CD4-positive, alpha-beta T cell (primary cell): ENCODE measurements at places on chromosomes 12 and 14. TPM values are rescaled to one million over a fixed set of nuclear protein-coding genes. Genes with fewer than 3 reads are reported as not detected.

DNA sequence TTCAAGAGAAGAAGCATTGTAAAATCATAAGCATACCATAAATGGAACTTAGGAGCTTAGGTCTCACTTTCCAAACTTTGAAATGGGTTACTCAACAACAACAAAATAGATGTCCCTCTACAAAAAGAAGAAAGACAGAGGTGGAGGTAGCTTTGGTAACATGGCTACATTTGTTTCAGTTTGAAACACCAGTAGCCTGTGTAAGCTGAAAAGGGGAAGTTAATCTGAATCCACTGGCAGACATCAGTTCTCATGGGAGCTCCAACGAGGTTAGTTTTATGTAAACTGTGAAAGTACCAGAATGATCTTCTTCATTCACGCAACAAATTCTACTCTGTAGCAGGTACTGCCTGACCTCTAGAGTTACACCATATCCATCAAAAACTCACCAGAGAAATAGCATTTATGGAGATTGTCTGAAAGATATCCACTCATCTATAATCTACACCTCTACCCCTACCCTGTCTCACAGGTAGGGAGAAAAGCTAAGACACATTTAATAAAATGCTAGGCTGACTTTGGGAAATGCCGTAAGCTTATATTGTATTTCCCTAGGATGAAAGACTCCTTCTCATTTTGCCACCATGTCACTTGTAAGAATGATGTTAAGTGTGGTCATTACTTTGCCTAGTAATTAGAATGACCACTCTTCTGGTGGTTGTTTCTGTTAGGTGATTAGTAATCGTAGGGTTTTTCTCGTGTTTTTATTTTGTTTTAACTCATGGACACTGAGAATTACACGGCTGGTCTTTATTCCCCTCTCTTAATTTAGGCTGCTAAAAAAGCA, 224.1 kb downstream of the ASCL1 start:
- DNase-seq, result no peak

DNA sequence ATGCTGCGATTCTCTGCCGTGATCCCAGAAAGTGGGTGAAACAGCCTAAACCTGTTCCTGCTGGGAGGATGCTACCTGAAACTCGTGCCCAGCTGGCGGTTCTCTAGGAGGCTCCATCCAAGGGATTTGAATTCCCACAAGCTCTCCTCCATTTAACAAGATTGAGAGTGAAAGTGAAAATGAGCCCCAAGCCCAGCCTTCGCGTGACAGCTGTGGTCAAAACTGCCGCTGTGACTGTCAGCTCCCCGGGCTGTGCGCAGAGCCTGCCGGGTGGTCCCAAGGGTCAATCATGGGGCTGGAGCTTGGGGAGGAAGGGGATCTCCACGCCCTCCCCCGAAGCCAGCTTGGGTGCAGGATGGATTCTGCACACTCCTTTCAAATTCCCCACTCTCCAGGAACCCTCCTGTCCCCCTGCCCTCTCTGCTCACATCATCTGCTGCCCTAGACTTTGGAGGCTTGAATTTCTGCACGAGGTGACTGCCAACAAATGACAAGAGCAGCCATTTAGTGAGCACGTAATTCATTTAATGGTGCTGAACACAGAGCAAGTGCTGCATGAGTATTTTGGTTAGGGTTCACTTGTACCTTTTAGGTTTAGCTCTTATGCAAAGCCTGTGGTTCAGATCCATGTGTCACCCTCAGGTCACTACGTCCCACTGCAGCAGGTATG, 5.3 kb downstream of the ASB2 start:
- DNase-seq, result peak; percentile 67

GRCh38 chr12:50614167-50614759, 109.5 kb downstream of the DIP2B start:
- DNase-seq, result no peak

Gene GUCY2C
- not detected for total RNA-seq

Gene MYH7
- not detected for total RNA-seq

Gene RERGL
- total RNA-seq, result not detected
